Fibroblast of lung (primary cell): ENCODE measurements at places on chromosomes 5 and 9. TPM values are rescaled to one million over a fixed set of nuclear protein-coding genes. Genes with fewer than 3 reads are reported as not detected.
A peak's percentile ranks its signal among the peaks of the same experiment; 100 is the strongest.

DNA sequence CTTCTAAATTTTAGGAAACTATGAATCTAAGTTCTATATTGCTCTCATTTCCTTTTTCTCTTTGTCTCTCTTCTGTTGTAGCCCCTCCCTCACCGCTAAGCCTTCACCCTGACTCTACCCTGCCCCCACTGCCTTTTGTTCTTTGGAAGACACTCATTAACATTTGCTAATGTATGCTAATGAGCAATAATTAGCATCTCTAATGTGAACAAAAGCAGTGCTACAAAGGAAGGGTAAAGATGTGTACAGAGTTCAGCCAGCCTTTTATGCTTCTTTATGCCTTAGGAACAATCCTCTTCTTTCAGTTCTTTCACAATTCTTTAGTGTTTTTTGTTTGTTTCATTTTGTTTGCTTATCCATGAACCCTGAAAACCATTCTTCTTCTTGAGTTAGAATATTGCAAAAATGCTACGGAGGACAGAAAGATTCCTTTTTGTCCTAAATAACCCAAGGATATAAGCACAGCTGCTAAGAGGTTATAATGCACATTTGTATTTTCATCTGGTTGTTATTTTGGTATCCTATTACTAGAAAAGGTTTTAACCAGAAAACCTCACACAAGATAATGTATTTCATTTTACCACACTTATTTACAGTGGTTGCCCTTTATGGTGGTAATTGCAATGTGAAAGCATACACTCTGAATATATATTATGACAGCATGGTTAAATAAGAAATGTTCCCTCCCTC lies 159.3 kb downstream of the TMC1 start:
- no peak for DNase-seq

DNA sequence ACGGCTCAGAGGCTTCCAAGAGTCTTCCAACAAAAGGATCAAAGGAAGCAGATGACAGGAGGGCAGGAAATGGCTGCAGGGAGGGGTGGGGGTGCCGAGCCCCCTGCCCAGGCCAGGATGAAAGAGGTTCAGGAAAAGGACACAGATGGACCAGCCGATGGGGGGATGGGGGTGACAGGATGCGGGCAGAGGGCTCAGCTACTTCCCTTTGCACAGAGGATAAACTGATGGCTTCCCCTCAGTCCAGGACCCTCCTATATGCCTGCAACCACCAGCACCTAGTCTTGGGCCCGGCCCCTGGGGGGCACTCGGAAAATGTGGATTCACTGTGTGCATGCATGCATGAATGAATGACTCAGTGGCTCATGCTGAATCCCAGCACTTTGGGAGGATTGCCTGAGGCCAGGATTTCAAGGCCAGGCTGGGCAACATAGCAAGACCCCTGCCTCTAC lies 148.2 kb downstream of the C9orf50 start:
- peak; percentile 46 for DNase-seq

GRCh38 chr9:21510806-21511205 lies 28.7 kb upstream of the IFNE start:
- DNase-seq, result no peak

- no peak for DNase-seq
Measured at GRCh38 chr5:104904561-104904960, 1342.0 kb upstream of the NUDT12 start.

- DNase-seq, result no peak
Measured at GRCh38 chr9:19998823-19999455, 210.1 kb upstream of the SLC24A2 start.

CTXN3 gene
- not detected in 2 replicates for polyA plus RNA-seq

MCCC2 gene
- 25.6 and 31.6 TPM in 2 replicates for polyA plus RNA-seq

ZNF367 gene
- 2.2 and 6.4 TPM in 2 replicates for polyA plus RNA-seq

GRCh38 chr9:80156262-80156661 lies 584.5 kb downstream of the TLE4 start:
- no peak for DNase-seq

TEX48 gene
- not detected in 2 replicates for polyA plus RNA-seq

MSMP gene
- polyA plus RNA-seq, result not detected in 2 replicates

DNA sequence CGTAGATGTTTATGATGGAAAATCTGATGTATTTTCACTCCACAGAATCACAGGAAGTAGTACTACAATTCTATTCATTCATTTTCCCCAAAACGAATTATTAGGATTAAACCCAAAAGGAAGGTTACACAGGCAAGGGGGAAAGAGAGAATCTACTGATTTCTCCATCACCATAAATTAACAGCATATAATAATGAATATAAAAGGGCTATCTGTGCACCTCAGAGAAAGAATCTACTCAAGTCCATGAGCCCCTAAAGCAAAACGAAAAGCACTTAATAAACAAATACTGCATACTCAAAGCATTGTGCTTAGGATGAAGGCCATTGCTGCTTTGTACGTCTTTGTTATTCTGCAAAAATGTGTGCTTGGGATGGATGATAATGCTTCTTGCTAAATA lies 740.5 kb upstream of the SEMA6A start:
- DNase-seq, result no peak

FBP1 gene
- not detected in 2 replicates for polyA plus RNA-seq

PDE6A gene
- polyA plus RNA-seq, result 0.02 TPM in 1 of 2 replicates, not detected in the other

DNA sequence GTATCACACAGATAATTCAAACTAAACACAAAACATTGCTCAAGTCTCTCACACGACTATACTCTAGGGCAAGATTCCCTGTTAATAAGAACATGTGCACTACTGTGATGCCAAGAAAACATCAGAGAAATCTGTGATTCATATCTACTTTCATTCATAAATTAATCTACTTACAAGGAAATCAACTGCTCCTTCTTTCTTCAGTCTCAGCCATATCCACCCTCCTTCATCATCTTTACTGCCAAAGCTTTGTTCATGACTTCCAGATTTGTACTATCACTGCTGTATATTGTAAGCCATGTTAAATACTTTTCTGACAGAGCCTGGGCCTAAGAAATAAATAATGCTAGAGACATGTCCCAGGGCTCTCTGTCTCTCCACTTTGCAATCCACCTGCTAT lies 35.1 kb downstream of the CTNNAL1 start:
- peak; percentile 37 for DNase-seq
